ENCODE measurements at places on chromosomes 13 and 19.

GRCh38 chr13:98875146-98875729 is 102.6 kb downstream of the DOCK9 start:
- no peak for DNase-seq

GRCh38 chr19:49017666-49018351 is 918 bp upstream of the LHB start:
- DNase-seq: peak; percentile 43

DNA sequence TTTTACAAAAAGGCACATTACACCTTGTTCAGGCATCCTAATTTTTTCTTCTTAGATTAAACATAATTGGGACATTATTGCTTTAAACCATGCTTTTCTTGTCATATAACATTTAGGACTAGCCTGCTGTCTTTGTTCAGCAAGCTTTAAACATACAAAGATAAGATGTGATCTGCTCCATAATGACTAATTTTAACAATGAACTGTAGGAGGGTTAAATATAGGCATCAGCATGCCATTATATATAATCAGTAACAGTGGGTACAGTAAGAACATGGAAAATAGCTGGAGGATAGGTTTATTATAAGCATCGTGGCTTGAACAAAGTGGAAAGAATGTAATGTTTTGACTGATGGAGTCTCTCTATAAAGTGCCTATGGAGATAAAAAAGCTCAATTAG is 661.7 kb downstream of the SLITRK6 start:
- no peak for DNase-seq

GRCh38 chr13:43023289-43023963 is at the start of gene DNAJC15:
Gene DNAJC15, plus strand, starts transcription at chr13:43023586. Its CDS starts 41 bp downstream, at chr13:43023627.
- peak; percentile 45 for DNase-seq

- no peak for DNase-seq
Measured at GRCh38 chr19:53958823-53959757, 3.6 kb upstream of the CACNG8 start.

GRCh38 chr19:17915940-17916593 is 16.7 kb upstream of the CCDC124 start:
- DNase-seq: no peak

- DNase-seq: no peak
Measured at GRCh38 chr19:41694831-41695635, 7.0 kb upstream of the CEACAM7 start.

DNA sequence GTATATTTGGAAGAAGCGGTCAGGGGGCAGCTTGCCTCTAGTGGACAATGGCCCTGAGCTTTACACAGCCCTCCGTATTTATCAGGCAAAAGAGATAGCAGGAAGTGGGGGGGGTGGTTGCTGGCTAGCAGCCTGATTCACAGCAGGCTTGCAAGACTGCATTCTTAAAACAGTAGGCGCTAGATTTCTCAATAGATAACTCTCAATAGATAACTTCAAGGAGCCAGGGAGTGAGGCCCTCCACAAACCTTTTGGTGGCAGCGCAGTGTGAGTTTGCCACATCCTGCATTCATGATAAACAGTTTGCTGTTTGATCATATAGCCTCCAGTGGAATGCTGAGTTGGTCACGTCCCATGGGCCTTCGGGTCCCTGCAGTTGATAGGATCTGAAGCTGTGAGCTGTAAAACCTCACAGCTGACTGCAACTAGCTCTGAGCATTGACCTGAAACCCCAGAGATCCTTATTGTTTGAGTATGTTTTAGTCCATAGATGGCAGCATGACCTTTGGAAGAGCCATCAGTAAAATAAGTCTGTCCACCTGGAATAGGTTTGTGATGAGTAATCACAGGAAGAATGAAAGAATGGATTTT is 12.2 kb downstream of the FPR3 start:
- no peak for DNase-seq

GRCh38 chr19:30340771-30341561 is 31.2 kb upstream of the ZNF536 start:
- no peak for DNase-seq

DNA sequence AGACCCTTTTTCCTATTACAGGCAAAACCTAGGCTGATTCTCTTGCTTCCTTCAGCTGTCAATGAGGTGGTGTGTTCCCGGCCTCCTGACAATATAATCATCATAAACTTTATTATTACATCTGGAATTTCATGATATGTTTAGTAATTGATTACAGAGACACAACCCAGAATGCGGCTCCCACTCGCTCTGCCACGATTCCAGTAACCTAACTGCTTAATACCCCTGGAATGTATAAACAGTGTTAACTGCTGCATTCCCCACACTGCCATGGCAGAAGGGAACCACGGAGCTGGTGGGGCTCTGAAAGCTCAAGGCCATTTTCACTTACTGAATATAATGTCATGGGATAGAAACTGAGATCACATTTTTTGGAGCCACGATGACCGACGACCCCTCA is 17.1 kb downstream of the TSHZ3 start:
- DNase-seq: no peak

GRCh38 chr19:3817761-3818160 is 31.6 kb upstream of the MATK start:
- no peak for DNase-seq

All from stimulated activated naive CD4-positive, alpha-beta T cell treated with Interleukin-2 at 50 U/mL for 16 hours (primary cell).